HS-27A (cell line): ENCODE measurements at places on chromosomes 5 and 9.

- DNase-seq: no peak
Observed at GRCh38 chr9:95242613-95243012, 74.9 kb downstream of the FANCC start.

- DNase-seq: no peak
Observed at GRCh38 chr5:104049752-104050151, 487.2 kb upstream of the NUDT12 start.

- DNase-seq: no peak
Observed at GRCh38 chr9:136761545-136761981, 2.8 kb downstream of the LCN15 start.

DNA sequence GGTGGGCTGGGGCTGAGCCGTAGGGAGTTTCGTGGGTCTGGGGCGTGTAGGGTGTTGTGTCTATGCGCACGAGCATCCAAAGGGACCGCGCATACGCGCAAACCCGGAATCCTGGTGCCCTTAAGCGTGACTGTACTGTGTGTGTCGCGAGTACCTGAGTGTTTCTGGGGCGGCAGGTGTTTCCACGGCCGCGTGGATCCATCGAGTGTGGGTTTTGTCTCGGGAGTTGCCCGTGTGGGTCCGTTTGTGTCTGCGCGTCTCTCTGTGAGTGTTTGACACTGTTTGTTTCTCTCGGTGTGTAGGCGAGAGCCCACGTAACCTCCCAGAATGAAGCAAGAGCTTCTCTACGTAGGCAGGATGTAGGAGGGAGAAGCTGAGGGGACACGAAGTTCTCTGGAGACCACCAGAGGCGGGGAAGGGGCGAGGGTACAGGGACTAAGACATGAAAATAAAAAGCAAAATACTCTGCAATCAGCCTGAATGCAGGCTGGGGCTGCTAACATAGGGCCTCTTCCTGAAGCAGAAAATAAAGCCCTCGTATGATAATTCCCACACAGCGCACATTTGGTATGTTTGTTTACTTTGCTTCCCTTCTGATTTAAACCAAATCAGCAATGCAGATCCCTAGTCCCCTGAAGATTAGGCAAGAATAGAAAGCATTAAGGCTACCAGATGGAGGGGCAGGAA lies 588 bp upstream of the BRINP1 start:
- DNase-seq: no peak

- no peak for DNase-seq
Observed at GRCh38 chr5:175798626-175799025, 72.8 kb upstream of the CPLX2 start.

DNA sequence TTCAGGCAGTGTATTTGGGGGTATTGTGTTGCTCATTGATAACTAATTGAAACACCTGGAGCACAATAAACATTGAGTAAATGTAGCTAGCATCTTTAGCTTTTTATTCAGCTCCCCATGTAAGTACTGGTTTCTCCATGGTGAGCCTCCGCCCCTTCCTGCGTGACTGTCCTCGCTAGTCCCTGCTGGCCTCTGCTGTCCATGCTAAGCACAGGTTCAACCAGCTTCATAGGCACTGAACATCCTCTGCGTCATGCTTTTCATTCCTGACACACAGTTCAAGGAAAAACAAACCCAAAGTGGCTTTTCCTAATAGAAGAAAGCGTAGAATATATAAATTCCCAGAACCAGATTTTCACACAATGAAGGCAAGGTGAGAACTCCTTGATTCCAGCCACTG lies 27.3 kb upstream of the DAP start:
- no peak for DNase-seq

DNA sequence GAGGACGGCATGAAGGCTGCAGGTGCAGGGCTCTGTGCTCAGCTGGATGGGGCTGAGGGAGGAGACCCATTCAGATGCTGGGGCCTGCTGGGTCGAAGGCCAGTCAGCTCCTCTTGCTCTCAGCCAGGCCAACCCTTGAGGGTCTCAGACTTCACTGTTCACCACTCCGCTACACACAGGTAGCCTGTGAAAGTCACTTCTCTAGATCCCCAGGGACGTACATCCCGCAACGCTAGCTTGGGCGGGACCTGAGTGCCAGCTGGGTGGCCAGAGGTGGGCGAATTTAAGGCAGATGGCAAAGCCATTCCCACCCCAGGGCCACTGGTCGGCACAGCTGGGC lies 42.2 kb upstream of the FCN1 start:
- DNase-seq: no peak

GRCh38 chr9:120066315-120066714 lies 513.7 kb downstream of the CDK5RAP2 start:
- no peak for DNase-seq

DNA sequence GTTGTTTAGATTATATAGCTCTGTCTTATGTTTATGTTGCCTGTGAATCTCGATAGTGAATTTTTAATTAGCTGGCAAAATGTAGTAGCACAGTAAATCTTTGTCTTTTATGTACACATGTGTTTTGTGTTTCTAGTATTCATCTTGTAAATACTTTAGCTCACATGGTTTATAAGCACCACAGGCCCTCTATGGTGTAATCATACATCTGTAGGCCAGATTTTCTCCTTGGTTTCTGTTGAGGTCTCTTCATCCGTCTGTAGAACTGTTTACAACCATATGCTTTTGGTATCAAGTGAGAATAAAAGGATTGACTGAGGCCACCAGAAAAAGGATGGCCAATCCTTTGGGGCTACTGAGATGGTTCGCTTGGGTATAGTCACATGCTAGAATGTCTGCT lies 45.0 kb downstream of the PRR16 start:
- no peak for DNase-seq

DNA sequence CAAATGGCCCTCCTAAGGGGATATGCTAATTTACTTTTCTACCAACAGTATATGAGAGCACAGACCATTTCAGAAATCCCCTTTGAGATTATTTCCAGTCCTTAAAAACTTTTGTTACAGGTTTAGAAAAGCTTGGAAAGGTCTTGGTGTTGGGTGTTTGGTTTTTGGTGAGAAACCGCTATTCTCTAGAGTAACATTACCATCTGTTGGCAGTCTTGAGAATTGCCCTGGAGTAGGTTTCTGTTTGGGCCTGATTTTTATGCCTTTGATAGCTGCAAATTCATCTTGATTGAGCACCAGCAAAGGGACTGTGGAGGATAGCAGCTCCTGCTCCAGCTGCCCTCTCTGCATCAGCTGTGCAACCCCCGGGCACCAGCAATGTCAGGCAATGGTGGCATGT lies 8.0 kb downstream of the NUDT2 start:
- no peak for DNase-seq

DNA sequence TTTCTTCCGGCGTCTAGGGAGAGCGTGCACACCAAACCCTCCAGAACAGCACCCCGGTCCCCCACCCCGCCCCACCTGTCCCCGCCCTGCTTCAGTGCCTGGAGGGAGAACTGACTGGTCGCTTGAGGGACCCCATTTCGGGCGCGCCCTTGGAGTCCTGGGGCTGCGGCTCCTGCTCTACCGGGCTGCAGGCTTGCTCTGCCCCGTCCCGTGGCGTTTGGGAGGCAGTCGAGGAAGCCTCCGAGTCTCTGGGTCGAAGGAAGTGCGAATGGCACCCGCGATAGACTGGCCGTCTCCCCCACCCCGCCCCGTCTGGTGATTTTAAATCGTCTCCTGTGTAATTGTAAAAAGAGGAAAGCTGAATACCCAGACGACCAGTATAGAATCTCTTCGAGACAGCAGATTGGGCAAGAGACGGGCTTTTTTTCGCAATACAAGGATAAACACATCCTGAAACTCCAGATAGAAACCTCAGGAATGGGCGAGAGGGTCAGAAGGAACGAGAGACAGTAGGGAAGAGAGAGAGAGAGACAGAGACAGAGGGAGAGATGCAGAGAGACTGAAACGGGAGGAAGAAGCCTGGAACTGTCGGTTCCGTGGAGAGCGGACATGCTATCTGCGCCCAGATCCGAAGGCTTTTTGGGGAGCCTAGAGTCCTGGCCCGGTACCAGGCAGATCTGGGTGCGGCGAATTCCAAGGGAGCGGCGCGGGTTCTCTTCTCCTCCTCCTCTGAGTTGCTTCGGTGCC lies 9.9 kb downstream of the PRDM6 start:
- DNase-seq: no peak

- DNase-seq: no peak
Observed at GRCh38 chr5:42586625-42587024, 163.4 kb downstream of the GHR start.

GRCh38 chr5:40619421-40619820 lies 60.3 kb upstream of the PTGER4 start:
- DNase-seq: peak; percentile 42

- DNase-seq: no peak
Observed at GRCh38 chr5:28344836-28345433, 1306.5 kb upstream of the CDH9 start.

GRCh38 chr5:113250341-113250953 lies 184.3 kb downstream of the TSSK1B start:
- no peak for DNase-seq

DNA sequence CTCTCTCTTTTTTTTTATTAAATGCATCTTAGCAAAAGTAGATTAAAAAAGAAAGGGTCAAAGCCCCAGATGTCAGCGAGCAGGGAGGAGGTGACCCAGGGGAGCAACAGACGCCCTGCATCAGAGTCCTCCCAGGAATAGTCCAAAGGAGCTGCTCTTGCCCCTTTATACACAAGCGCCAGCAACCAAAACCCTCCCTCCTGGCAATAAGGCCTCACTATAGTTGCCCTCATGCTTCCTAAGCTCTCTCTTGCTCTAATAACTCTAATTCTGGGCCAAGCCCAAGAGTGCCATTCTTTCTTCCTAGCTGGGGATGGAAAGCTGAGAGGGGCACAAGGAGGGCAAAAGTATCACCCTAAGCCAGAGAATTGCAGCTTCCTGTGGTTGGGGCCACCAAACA lies 26.3 kb downstream of the PCDHGC5 start:
- no peak for DNase-seq

- DNase-seq: no peak
Observed at GRCh38 chr5:58090704-58091103, 369.2 kb downstream of the PLK2 start.

GRCh38 chr5:134063188-134063820 lies 51.2 kb upstream of the TCF7 start:
- no peak for DNase-seq

- no peak for DNase-seq
Observed at GRCh38 chr5:78549043-78549442, 99.5 kb downstream of the LHFPL2 start.

GRCh38 chr5:168282120-168282519 lies 9.3 kb upstream of the WWC1 start:
- DNase-seq: no peak

- DNase-seq: peak; percentile 19
Observed at GRCh38 chr5:99060306-99061261, 131.8 kb upstream of the CHD1 start.

DNA sequence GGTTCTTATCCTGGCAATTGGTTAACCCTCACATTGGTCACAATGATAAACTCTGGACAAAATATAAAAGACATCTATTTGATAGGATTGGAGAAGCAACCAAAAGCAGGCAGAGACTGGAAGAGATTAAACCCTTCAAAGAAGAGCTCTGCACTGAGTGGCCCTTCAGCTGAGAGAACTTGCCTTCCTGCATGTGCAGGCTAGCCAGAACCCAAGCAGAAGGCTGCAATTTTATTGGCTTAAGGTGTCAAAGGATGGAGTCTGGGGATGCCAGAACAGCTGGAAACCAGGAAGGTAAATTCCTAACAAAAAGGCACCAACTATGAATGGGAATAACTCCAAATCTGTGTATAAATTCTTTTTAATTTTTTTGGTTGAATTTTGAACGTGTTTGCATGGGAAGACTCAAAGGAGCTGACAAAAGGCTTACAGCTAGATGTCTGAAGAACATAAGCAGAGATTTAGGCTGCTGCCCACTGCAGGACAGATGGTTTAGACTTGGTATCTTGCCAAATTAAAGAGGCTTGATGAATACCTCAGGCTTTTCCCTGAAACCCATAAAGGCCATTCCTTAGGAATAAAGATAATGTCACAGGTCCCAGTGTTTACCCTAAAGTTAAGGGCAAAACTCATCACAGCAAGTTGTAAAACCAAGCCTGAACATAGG lies 66.3 kb downstream of the NR2F1 start:
- no peak for DNase-seq

DNA sequence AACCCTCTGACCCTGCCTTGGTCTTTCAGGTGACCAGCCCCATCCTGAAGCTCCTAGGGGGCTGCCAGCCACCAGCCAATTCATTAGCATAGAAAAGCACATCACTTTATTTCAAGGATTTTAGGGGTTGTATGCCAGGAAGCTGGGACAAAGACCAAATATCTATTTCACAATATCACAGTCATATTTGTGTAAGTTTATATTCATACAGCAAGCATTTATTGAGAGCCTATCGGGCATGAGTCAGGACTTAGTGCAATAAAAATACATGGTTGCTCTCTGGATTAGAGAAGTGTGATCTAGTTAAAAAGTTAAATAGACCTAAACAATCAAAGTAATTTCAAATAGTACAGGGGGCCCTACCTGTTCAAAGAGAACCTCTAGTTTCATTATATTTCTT lies 113.8 kb downstream of the ERCC6L2 start:
- no peak for DNase-seq

DNA sequence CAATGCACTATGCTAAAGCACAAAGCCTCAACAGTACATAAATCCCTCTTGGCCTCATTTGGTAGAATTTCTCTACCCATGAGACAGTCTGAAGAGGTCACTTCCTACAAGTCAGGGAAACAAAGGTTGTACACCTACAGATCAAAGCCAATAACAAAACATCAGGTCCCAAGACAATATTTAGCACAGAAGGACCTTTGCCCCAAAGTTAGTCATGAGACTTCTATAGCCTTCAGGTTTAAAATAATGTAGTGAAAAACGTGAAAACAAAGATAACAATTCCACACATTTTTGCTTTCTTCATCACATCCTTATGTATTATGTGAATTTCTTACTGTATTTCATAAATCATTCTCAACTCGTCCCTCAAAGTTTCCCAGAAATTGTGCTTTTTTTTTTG lies 15.8 kb downstream of the AFF4 start:
- DNase-seq: no peak

DNA sequence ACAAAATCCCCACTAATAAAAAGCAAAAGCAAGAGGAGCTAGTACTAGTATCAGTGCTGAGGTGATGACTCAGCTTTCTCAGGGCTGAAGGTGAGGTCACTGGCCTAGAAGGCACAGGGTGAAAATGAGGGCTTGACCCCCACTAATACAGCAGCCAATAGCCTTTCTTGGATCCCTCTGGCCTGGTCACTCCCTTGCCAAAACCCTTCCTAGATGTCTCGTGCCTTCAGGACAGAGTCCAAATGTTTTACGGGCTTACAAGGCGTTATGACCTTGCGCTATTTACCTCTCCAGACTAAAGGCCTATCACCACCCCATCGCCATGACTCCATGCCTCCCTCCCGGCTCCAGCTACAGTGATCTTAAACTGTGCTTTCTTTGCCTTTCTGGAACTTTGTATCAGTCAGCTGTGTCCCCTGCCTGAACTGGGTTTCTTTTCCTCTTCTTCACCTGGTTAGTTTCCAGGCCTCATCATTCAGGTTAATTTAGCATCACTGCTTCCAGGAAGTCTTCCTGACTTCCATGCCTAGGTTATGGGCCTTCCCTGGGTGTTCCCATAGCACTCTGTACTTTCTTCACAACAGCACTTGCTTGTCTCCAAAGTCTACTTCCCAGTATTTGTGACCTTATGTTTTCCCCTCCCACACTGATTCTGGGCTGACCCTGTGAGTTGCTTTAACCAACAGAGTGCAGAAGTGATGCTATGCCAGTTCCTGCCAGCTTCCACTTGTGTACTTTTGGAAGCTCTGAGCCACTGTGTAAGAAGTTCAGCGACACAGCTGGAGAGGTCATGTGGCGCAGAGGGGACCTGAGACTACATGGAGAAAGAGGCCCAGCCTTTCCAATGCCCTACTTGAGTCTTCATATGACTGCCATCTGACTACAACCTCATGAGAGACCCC lies 4.2 kb upstream of the DELE1 start:
- no peak for DNase-seq
